ENCODE measurements at places on chromosomes 1 and 21. TPM values are rescaled to one million over a fixed set of nuclear protein-coding genes. Genes with fewer than 3 reads are reported as not detected.

DNA sequence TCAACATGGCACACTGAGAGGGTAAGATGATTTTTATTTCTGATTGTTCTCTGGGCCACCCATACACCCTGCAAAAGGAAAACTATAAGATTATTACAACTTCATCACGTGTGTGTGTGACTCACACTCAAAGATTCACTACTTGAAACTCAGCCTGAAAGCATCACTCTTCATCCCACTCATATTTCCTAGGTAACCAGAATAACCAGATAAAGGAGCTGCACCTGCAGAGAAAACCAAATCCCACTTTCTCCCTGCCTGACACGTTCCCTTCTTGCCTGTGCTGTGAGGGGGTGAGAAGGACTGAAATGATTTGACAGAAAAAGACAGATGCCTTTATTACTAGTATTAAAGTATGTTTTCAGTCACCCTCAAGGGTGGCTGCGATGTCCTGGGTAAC, 131.6 kb downstream of the TGFBR3 start:
- DNase-seq = peak; percentile 79

DNA sequence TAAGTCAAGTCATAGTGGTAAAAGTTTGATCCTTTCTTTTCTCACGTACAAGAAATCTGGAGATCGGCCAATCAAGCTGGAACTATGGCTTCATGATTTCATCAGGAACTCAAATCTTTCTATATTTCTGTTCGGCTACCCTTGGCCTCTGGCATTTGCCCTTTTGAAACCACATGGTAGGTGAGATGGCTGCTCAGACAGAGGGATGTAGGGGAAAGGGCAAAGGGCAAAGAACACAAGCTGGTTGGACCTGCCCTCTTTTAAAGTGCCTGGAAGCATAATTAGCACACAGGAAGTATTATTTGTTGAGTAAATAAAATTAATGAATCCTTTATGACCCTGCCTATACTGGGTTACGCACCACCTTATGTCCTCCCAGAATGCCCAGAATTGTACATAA, 11.5 kb upstream of the RGS1 start:
- no peak for DNase-seq

GRCh38 chr1:61636376-61636775, 88.6 kb downstream of the TM2D1 start:
- DNase-seq = no peak

- peak; percentile 42 for DNase-seq
Observed at GRCh38 chr21:32325706-32326105, 27.1 kb downstream of the MRAP start.

GRCh38 chr1:83923553-83923952, 75.4 kb downstream of the TTLL7 start:
- no peak for DNase-seq

- peak; percentile 25 for DNase-seq
Observed at GRCh38 chr1:110053552-110054428, 16.7 kb downstream of the ALX3 start.

DNA sequence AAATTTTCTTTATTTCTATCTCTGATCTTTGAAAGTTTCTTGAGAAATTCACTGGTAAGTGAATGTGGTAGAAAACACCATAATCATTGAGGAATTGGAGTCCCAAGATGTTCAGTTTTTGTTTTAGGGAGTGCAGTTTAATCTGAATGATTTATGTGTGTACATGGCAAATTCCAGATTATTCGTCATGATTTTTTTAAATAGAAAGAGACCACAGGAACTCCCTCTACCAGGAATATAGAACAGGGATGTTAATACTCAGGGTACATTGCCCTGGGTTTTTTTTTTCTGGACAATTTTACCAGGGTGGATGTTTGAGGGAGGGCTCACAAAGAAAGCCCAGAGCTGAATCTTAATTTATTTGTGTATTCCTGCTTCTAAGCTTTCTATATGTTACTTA, 109.0 kb downstream of the VPS13D start:
- DNase-seq = no peak

- no peak for DNase-seq
Observed at GRCh38 chr1:235586992-235587391, 62.6 kb downstream of the GNG4 start.

DNA sequence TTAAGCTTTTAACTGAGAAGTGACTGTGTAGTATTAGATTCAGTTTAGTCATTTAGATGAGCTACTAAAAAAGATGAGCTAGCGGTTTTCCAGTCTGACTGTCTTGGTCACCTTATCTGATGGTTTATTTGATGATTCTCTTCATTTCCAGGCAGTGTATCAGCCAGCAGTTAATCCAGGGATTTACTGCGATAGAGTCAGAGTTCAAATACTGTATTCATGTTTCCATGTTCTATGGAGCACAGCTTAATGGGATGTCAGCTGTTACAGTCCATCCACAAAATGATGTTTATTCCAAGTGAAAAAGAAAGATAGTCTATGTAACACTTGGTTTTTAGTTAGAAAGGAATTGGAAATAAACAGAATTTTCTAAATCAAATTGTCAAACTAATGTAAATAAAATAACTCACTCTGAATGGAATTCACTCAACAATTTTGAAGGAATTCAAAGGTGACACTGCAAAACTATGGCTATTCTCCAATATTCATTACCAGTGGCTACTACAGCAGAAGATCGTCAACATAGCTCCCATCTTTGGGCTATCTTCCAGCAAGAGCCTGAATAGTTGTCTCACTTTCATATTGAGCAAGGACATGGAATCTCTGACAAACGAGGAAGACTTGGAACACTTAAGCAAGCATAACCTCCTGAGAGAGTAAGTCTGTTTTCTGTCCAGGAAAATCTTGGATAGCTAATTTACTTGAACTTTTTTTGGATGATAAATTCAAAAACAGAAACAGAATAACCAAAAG, 54.6 kb upstream of the DPT start:
- no peak for DNase-seq

- no peak for DNase-seq
Observed at GRCh38 chr1:16120940-16121410, 34.9 kb downstream of the EPHA2 start.

DNA sequence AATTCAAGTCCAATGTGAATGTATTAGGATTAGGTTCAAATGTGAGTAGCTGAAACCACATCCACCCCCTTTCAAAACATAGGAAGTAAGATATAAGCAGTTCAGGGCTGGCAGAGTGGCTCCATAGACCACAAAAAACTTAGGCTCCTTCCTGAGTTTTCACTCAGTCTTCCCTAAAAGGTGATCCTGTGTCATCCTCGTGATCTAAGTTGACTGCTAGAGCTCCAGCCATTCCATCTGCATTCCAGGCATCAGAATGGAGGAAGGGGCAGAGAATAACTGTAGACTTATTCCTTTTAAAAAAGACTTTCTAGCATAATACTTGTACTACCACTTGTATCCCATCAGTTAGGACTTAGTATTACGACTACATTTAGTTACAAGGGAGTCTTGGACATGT, 204.1 kb downstream of the PBX1 start:
- DNase-seq = no peak

DNA sequence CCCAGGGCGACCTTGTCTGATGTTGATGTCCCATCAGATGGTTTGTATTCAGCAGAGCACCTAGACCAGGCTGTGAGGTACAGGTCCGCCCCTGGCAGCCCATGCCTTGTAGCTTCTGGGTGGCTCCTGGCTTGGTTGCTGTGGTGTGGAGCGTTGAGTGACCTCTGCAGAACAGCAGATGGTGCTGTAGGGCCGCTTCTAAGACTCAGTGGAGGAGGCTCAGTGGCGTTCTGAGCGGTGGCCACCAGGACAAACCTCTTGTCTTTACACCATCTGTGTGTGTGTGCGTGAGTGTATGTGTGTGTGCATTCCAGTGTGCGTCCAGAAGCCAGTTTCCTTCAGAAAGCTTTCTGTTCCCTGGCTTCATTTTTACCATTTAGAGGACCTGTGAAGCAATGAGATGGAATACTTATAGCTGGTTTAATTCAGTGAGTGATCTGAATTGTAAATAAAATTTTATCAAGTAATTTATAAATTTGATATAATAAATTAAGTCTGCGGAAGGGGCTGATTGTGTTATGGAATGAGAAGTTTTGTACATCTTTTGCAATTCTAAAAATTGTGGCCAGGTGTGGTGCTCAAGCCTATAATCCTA, 66.1 kb downstream of the ADARB1 start:
- DNase-seq = peak; percentile 95

DNA sequence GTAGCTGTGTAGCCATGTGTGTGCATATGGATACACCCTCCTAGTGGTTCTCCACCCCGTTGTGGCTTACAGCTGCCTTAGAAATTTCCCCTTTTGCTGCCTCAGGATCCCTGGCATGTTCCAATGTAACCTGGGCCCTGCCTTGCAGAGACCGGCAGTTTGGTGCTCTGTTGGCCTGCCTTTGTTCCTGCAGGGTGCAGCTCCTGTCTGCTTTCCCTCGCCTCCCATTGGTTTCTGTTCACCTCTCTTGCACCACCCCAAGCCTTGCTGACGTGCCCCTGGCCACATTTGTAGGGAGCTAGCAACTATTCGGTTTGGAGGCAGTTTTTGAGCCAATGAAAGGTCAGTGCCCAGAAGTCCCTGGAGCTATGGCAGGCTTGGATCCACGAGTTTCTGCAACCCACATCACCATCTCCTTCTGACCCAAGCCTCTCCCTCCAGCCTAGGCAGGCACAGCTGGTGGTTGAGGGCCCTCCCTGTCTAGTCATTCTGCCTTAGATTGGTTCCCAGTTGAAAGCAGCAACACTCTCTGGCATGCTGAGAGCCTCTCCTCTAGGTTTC, 54.9 kb downstream of the MAB21L3 start:
- DNase-seq = no peak

DNA sequence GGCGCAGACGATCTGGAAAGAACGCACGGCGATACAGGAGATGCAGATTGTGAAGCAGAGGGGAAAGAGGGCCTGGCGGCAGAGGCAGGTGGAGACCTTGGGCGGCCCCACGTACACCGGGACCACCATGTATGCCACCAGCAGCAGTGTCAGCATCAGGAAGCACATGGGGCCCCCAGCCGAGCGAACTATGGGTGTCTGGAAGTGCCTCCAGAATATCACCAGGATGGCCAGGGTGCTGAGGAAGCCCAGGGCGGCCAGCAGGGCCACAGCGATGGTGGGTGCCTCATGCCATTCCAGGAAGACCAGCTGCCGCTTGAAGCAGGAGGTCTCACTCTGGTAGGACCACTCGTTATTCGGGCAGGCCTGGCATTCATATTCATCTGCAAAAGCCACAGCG, 19.3 kb downstream of the TAS1R2 start:
- no peak for DNase-seq

DNA sequence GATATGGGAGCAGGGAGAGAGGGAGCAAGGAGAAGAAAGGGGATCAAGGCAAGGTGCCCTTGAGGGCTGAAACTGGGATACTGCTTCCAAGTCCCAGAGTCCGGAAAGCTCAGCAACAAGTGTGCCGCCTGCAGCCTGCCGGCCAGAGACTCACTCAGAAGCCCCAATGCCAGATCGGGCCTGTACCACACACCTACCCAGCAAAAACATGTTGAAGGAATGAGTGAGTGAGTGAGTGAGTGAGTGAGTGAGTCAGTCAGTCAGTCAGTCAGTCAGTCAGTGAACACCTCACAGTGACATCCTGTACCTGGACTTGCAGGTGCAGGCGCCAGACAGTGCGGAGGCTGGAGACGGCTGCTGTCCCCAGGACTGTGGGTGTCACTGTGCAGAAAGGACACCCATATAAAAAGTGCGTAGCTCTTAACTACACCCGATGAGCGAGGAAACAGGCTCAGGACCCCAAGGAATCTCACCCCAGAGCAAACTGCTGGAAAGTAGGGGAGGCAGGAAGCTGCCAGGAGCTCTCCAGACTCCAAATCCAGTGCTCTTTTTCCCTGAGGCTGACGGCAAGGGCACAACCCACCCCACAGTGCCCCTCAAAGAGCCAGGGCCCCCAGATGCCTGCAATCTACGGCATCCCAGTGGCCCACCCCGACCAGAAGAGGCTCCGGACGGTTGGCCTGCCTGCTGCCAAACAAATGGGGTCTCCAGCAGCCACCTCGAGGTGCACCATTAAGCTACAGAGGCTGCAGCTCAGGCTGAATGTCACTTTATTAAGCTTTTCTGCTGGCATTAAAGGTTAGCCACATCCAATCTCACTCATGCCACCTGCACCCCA, 261.7 kb downstream of the NPHP4 start:
- no peak for DNase-seq

DNA sequence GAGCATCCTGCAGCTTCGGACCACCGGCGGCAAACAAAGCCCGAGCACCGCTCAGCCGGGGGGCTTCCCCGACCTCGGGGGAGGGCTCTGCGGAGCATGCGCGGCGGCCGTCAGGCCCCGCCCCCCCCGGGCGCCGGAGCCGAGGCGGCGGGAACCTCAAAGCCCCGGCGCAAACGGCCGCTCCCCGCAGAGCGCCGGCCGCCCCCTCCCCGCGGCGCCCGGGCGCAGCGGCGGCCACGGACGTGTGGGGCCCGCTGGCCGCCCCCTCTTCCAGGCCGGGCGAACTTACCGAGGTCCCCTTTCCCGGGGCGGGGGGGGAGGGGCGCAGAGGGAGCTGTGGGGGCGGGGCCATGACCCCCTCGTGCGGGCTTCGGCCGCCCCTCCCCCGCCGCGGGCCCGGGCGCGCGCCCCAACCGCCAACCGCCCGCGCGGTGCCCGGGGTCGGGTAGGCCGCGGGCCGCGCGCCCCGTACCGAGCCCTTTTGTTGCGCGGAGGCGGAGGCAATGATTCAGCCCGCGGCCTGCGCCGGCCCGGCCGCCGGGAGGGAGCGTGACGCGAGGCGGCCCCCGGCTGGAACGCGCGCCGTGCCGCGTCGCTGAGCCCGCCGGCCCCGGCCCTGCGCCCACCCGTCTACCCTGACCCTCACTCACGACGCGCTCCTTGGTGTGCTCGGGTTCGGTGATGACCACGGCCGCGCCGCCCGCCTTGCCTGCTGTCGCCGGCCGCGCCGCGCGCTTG, 1.7 kb downstream of the RCC2 start:
- peak; percentile 36 for DNase-seq

- no peak for DNase-seq
Observed at GRCh38 chr1:204042516-204042915, 30.4 kb upstream of the SOX13 start.

Gene FCAMR
- not detected for polyA plus RNA-seq

Gene NID1
- polyA plus RNA-seq = 80.8 TPM

Gene CHRM3
- not detected for polyA plus RNA-seq

Gene SPRR1A
- not detected for polyA plus RNA-seq

Gene CHAF1B
- 6.4 TPM for polyA plus RNA-seq

Gene IGFN1
- 0.04 TPM for polyA plus RNA-seq

Gene MYBPHL
- 0.07 TPM for polyA plus RNA-seq

Gene DISC1
- 2.2 TPM for polyA plus RNA-seq

Gene NEXN
- polyA plus RNA-seq = 16.1 TPM

Gene HSD3B1
- polyA plus RNA-seq = not detected

Gene LCE1A
- not detected for polyA plus RNA-seq

Measured in IMR-90 (cell line).